Hematopoietic multipotent progenitor cell treated with erythropoietin and hydrocortisone succinate and interleukin-3 and kit ligand, for 17 days (in vitro differentiated cells): ENCODE measurements at places on chromosomes 12 and 14.

- DNase-seq = no peak
Observed at GRCh38 chr12:263574-263973, 938 bp upstream of the SLC6A13 start.

GRCh38 chr12:102169922-102170621 is 27.6 kb downstream of the PMCH start:
- DNase-seq = peak; percentile 9

GRCh38 chr14:78358591-78358990 is 188.4 kb downstream of the NRXN3 start:
- DNase-seq = no peak

DNA sequence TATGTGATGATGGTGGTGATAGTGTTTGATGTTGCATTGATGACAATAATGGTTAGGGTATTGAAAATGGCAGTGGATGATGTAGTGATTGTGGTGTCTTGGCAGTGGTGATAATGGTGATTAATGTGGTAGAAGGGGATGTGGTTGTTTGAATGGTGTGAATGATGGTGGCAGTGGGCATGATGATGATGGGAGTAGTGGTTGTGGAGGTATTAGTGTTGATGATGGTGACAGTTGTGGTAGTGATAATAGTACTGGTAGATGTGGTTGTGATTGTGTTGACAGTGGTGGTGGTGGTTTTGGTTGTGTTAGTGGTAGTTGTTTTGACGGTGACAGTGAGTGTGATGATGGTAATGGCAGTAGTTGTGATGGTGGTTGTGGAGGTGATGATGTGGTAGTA is 1049.0 kb downstream of the VRK1 start:
- DNase-seq = no peak

DNA sequence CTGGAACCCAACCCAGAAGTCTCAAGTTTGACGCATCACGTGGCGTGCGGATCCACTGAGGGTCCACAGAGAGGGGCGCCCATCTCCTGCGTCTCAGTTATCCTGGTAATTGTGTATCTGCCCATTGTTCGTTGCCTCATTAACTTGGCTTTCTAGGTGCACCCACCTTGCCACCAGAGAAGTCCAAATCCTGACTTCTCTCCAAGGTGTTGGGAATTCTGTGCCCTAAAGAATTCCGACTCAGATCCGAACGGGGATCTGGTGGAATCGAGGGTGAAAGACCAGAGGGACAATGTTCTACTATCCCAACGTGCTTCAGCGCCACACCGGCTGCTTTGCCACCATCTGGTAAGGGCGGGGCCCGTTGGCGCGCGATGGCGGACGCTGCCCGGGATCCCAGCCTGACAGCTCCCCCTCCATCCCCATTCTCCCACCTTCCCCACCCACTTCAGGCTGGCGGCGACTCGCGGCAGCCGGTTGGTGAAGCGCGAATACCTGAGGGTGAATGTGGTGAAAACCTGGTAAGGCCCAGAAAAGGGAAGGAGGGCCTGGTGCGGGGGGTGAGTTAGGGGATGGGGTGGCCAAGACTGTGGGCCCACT is 481 bp downstream of the REC8 start:
- DNase-seq = no peak

- no peak for DNase-seq
Observed at GRCh38 chr14:92448786-92449185, 64.8 kb upstream of the RIN3 start.

- no peak for DNase-seq
Observed at GRCh38 chr14:36518031-36518585, 1.9 kb downstream of the NKX2-1 start.

GRCh38 chr14:75515629-75515996 is 6.7 kb upstream of the BATF start:
- no peak for DNase-seq

DNA sequence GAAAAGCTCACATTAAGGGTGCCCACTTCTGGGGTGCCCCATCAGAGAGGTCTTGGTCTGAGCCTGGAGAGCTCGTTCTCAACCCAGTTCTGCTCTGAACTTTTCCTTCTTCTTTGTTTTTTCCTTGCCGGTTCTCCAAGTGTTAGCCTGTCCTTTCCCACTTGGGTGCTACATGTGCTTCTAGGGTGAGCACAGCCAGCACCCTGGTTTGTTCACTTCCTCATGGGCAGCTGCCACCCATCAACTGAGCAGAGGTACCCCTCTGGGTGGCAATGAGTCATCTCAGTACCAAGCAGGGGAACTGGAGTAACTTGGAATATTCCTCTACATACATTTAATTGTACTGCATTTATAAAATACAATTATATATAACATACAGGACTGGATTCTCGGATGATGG is 3.9 kb upstream of the SYNE3 start:
- peak; percentile 28 for DNase-seq

GRCh38 chr12:8950221-8950527 is 729 bp upstream of the M6PR start:
- no peak for DNase-seq

DNA sequence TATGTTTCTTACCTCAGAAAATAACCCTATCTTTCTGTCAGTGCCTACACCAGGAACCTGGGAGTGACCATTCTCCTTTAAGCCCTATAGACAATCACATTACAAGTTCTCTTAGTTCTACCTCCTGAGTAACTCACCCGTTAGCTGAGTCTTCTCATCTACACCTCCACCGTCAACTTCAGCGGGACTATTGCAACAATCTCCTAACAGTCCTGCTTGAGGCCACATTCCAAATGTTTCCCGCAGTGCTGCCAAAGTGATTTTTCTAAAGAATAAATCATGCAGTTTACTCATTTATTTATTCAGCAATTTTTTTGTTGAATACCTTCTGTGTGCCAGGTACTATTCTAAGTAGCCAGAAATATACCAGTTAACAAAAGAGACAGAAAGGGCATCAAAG is 285.0 kb upstream of the GRIP1 start:
- DNase-seq = no peak

GRCh38 chr14:95712398-95712797 is 1.5 kb downstream of the TCL1A start:
- DNase-seq = no peak

- no peak for DNase-seq
Observed at GRCh38 chr12:46556819-46557524, 184.4 kb upstream of the SLC38A2 start.

GRCh38 chr12:80056845-80057244 is 42.5 kb upstream of the OTOGL start:
- no peak for DNase-seq

- DNase-seq = no peak
Observed at GRCh38 chr12:50024805-50025186, 498 bp downstream of the RACGAP1 start.

DNA sequence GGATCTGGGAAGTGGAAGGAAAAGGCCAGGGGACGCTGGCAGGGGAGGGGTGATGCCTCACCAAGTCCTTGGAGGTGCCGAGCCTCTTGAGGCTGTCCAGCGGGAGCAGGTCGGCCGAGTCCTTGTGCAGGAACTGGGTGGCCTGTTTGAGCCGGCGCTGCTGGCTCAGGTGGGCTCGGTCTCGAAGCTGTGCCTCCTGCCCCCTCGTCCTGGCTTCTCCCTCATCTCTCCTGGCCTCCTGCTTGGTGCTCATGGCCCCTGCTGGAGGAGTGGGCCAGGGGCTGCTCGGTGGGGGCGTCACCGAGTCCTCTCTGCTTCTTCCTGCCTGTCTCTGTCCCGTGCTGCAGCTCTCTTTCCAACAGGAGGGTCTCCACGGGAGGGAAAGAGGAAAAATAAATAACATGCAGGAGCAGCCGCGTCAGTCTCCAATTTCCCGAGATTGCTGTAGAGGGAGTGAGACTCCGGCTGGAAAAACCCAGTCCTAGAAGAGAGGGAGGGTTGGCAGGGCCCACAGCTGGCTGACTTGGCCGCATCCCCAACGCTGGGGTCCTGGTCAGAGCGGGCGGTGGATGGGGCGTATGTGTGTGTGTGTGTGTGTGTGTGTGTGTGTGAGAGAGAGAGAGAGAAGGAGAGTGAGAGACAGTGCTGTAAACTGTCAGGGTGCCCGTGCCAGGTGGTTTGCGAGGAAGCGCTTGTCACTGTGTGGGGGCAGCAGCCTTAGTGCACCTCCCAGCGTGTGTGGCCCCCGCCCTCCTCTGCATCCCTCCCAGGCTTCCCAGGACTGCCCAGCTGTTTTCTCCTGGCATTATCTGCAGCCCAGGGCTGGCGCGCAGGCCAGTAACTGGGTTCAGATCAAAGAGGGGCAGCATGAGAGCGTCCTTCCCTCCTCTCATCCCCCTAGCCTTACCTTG is at the start of gene NRIP2:
NRIP2 (minus strand) TSS at position 455 of the 911 bp plus-strand sequence; CDS start at position 403, 52 bp downstream.
- no peak for DNase-seq

- no peak for DNase-seq
Observed at GRCh38 chr12:68425998-68426397, 93.8 kb upstream of the MDM1 start.

DNA sequence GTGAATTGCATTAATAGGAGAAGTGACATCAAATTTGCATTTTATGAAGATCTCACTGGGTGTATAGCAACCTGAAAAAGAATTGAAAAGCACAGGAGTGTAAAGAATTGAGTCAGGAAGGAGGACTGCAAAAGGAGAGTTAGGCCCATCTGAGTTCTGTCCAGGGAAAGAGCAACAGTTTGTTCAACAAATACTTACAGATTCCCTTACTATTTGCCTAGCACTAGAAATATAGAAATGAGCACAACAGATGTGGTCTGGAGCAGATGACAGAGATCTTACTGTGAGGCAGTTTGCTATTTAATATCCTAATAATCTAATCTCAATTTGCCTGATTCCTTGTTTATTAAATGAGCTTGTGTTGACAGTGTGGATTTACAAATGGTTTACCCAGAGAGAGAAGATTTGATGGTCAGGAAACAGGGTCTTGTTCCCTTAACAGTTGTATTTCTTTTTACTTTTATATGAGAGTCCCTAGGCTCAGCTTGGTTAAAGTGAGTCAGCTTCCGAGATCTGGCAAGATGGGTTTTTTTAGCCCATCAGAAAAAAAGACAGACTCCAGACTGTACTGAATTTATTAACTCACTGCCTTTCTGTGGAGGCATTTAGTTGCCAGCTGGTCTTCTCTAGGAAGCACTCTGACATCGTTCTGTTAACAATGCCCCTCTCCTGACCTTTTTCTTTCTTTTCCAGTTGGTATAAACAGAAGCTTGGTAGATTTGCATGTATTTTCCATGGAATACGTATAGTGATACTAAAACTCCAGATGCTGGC is 229.7 kb downstream of the TTC6 start:
- no peak for DNase-seq

DNA sequence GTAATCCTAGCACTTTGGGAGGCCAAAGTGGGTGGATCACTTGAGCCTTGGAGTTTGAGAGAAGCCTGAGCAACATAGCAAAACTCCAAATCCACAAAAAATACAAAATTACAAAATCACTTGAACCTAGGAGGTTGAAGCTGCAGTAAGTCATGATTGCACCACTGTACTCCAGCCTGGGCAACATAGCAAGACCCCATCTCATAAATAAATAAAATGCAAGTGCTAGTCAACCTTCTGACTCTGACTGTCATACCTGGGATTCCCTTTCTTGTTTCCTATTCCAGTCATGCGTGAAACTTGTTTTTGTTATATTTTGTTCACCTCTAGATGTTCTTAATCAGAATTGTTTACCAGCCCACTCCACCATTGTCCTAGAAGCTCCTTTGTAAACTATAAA is 31.4 kb downstream of the ABCD4 start:
- DNase-seq = no peak
